ENCODE measurements at places on chromosomes 2 and 18. TPM values are rescaled to one million over a fixed set of nuclear protein-coding genes. Genes with fewer than 3 reads are reported as not detected.

Gene NEURL3
- total RNA-seq = 2.5 TPM

Gene ZNF521
- 18.7 TPM for total RNA-seq

Gene NEUROD1
- not detected for total RNA-seq

Gene DPP4
- 15.5 TPM for total RNA-seq

Gene RNF125
- total RNA-seq = 3.7 TPM

Gene HOXD9
- total RNA-seq = 12.5 TPM

Gene TLX2
- total RNA-seq = 6.6 TPM

Gene CPLX4
- not detected for total RNA-seq

Gene ANKRD62
- 1.2 TPM for total RNA-seq

Gene HAAO
- total RNA-seq = 5.9 TPM

Gene CD207
- total RNA-seq = 2.5 TPM

Gene CFC1
- not detected for total RNA-seq

Gene EGR4
- total RNA-seq = not detected

Gene EMILIN1
- 100 TPM for total RNA-seq

Gene IL1R2
- total RNA-seq = 63.3 TPM

Gene TMEM37
- 3.2 TPM for total RNA-seq

Gene RAD51AP2
- total RNA-seq = 0.25 TPM

Gene NETO1
- total RNA-seq = not detected

Gene POTEI
- total RNA-seq = not detected

Gene SERPINB10
- 0.98 TPM for total RNA-seq

Gene LRP1B
- total RNA-seq = 8.8 TPM

Gene SH2D6
- not detected for total RNA-seq

Gene CEP192
- 17.9 TPM for total RNA-seq

Gene ABCG5
- not detected for total RNA-seq

Gene LRP2
- not detected for total RNA-seq

Gene ICOS
- total RNA-seq = 1.7 TPM

Gene IL1F10
- not detected for total RNA-seq

Gene SLC11A1
- total RNA-seq = 36.6 TPM

Gene CFAP65
- not detected for total RNA-seq

Gene FTCDNL1
- 2.5 TPM for total RNA-seq

Gene NOP58
- total RNA-seq = 80.8 TPM
